Upper lobe of right lung (tissue), 1 donor: ENCODE measurements at places on chromosomes 12 and 14. TPM values are rescaled to one million over a fixed set of nuclear protein-coding genes. Genes with fewer than 3 reads are reported as not detected.
A peak's percentile ranks its signal among the peaks of the same experiment; 100 is the strongest.

DNA sequence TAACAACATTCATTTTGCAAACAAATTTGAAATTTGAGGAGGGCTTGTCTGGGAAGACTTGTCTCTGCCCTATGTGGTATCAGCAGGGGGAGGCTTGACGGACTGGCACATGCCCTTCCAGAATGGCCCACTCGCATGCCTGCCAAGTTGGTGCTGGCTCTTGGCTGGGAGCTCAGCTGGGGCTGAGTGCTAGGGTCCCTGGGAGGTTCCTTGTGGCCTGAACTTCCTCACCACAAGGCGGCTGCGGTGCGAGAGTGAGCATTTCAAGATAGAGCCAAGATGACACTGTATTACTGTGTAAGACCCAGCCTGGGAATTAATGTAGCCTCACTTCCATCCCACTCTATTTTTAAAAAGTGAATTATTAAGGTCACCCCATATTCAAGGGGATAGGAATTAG, 271.6 kb upstream of the PLEKHG7 start:
- no peak overlapping the region for H3K27ac ChIP-seq
- no peaks in the 10 kb centered on the region for H3K36me3 ChIP-seq

DNA sequence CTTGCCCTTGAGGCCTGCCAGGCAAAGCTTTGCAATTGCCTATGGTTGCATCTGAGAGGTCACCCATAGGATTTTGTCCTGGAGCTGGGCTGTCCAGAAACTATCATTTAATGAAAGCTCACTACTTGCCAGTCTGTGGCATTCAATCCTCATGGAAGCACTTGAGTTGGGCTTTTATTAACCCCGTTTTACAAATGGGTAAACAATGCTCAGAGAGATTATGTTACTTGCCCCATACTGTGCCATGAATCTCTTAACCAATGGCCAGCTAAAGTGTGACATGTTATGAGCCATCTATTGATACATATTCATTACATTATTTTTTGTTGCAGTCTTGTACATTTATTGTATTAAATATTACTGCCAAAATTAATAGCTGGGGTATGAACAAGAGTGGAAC, 35.9 kb downstream of the PDZRN4 start:
- no peaks in the 10 kb centered on the region for H3K36me3 ChIP-seq
- no peaks in the 10 kb centered on the region for H3K4me1 ChIP-seq
- no peak overlapping the region for H3K27ac ChIP-seq
- no peak overlapping the region for H3K4me3 ChIP-seq
- no peak for DNase-seq
- H3K27me3 ChIP-seq = no peaks in the 10 kb centered on the region

Gene PROX2
- total RNA-seq = not detected

DNA sequence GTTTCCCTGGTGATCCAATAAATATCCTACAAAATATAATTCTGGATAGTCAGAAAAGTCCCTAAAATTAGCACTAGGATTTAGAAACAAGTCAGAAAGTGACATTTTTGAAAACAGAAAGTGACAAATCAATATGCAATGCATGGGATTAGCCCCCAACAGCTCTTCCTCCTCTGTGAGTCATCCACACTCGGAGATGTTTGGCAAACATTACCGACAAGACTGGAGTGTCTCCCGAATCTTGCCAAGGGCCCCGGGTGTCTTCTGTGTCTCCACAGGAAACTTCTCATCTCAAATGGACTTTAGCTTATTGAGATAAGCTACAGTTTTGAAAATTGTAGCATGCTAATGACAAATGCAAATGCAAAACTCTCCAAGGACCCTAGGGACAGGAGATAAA, 398.9 kb upstream of the CCDC196 start:
- no peak overlapping the region for H3K4me3 ChIP-seq
- H3K27me3 ChIP-seq = no peaks in the 10 kb centered on the region
- no peaks in the 10 kb centered on the region for H3K4me1 ChIP-seq
- H3K27ac ChIP-seq = no peak overlapping the region

- H3K4me1 ChIP-seq = no peaks in the 10 kb centered on the region
- no peak overlapping the region for H3K4me3 ChIP-seq
- H3K27me3 ChIP-seq = no peaks in the 10 kb centered on the region
These were observed 67.8 kb upstream of the EGLN3 start for GRCh38 chr14:34018564-34019244.

Gene MYF5
- not detected for total RNA-seq

Gene CSRP2
- total RNA-seq = 28.5 TPM

GRCh38 chr12:116406529-116406928, 129.0 kb upstream of the MED13L start:
- H3K27me3 ChIP-seq = no peaks in the 10 kb centered on the region
- peaks cover 22% of the 10 kb centered on the region for H3K4me1 ChIP-seq
- peak; percentile 75 for DNase-seq
- H3K27ac ChIP-seq = no peak overlapping the region

Gene TAS2R30
- 2.9 TPM for total RNA-seq

GRCh38 chr12:45725631-45726602, 3.6 kb upstream of the ARID2 start:
- H3K27ac ChIP-seq = peak overlapping the region; percentile 95
- H3K4me1 ChIP-seq = peaks cover 32% of the 10 kb centered on the region
- H3K36me3 ChIP-seq = no peaks in the 10 kb centered on the region
- H3K4me3 ChIP-seq = peak overlapping the region; percentile 58
